ENCODE measurements at places on chromosomes 16 and 17. TPM values are rescaled to one million over a fixed set of nuclear protein-coding genes. Genes with fewer than 3 reads are reported as not detected.

The GLOD4 gene
- total RNA-seq = 55.9 TPM

- DNase-seq = no peak
These were observed 8.6 kb upstream of the CBX4 start for GRCh38 chr17:79847698-79848369.

DNA sequence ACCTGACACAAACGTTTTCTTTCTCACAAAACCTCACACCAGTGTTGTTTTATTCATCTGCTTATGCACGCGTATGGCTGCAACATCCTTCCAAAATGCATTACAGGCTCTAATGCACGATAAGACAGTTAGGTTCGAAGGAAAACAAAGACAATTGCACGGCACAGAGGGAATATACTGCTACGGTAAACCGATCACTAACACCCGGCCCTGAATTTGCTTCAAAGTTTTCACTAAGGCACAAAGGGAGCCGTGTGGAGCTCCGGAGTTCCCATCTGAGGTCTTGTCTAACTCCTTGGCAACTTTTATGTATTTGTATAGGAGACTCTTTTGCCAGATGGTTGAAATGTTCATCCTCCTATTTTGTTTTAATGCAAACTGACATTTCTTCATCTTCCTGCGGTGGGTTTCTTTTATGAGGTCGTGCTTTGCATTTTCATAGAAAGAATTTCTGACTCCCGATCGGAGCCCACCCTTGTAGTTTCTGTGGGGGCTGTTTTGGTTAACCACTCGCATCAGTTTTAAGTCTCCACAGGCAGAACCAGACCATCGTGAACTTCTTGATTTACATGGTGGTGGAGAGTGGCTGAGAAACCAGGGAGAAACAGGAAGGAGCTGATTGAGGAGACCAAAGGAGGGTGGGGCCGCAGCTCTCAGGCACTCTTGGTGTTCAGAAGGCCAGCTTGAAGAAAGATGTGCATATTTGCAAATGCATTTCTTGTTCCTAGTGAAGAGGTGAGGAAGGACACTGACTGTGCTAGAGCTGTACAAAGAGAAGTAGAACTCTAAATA lies 516.8 kb downstream of the MAF start:
- no peak for DNase-seq

DNA sequence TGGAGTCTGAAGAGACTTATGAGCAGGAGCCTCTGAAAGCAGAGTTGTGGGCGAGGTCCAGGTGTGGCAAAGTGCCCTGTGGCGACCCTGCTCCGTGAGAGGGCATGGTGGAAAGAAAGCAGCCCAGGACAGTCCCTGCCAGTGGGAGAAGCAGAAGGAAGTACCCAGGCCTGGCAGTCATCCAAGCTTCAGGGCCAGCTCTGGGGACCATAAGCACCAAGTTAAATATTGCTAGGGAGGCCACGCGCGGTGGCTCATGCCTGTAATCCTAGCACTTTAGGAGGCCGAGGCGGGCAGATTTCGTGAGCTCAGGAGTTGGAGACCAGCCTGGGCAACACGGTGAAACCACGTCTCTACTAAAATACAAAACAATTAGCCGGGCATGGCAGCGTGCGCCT lies 4.9 kb upstream of the ASGR1 start:
- DNase-seq = no peak

DNA sequence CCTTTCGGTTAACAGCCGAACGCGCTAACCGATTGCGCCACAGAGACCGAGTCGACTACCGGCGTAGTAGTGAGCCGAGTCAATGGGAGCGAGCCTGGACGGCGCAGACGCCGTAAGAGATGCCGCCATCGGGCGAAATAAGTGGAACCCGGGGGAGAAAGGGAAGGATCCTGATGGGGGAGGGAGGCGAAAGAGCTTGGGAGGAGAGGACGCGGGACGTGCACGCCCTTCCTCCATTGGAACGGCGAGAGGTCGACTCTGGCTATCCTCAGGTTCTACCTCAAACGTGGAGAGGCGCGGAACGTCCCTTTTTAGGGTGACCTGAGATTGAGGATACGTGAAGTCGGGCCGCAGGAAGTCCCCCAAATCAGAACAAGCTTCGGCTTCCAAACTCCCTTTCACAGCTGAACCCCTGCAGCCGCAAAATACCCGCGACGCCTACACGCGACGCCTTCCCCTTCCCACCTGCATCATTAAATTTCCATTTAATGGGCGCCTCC lies 683 bp upstream of the PSMB3 start:
- peak; percentile 89 for DNase-seq

DNA sequence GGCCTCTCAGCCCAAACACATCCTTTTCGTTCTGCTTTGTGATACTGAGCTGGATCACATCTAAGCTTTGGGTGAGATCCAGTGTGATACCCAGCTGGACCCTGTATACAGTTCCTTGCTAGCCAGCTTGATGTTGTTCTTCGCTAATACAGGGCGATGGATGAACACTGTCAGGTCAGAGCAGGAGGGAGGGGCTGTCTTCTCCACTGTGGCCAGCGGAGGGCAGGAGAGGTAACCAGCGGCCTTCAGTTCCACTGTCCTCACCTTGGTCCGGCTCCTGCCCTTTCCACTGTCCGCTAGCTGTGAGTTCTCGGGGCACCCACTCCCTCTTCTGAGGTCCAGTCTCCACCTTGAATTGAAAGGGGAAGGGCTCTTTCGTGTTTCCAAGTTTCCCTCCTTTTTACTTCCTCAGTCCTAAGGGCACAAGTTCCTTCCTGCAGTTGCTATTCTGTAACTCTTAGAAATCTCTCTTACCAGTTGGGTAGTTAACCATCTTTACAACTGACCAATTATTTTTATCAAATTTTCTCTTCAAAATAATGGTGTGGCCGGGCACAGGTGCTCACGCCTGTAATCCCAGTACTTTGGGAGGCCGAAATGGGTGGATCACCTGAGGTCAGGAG lies 3.0 kb upstream of the ZNF213 start:
- DNase-seq = peak; percentile 82
